Mammary epithelial cell (primary cell): ENCODE measurements at places on chromosomes 1 and 21. TPM values are rescaled to one million over a fixed set of nuclear protein-coding genes. Genes with fewer than 3 reads are reported as not detected.

PFKFB2 gene
- total RNA-seq = 34.4 and 50.4 TPM in 2 replicates

PDZK1 gene
- 0.24 and 0.31 TPM in 2 replicates for total RNA-seq

GCSAML gene
- total RNA-seq = not detected

RGS7 gene
- not detected for total RNA-seq

GRCh38 chr1:31576201-31576669 is at the start of gene TINAGL1:
Gene TINAGL1 (plus strand): TSS chr1:31576515. CDS start chr1:31577149, 634 bp downstream.
- DNase-seq = peak; percentile 96

DNA sequence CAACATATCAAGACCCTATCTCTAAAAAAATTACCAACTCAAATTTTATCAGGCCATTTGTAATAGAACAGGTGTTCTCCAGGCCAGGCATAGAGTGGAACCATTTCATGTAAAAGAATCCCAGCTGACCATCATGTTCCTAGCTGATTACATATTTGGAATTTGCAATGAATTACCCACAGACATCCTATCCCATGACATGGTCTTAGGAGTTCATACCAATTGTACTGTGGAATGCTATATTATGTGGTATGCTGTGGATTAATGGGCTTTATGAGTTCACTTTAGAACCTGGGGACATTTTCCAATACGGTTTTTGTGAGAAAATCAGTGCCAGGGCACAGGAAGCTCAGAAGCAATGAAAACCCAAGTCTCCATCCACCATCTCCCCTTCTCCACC is 110.3 kb downstream of the ZNF281 start:
- DNase-seq = no peak

DNA sequence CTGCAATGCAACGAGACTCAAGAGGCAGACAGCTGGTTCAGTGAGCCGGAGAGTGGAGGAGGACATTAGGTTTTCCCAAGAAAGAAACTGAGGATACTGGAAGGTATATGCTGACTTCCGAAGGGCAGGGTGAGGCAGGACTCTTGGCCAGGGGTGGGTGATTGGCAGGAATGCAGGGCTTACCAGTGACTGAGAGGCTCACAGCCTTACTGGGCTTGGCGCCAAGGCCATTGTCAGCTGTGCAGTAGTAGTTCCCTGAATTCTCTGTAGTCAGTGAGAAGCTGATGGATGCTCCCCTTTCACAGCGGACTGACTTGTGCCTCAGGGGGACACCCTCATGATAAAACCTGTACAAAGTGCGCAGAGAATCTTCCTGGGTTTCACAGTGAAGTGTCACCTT is 9.6 kb downstream of the FCRL5 start:
- no peak for DNase-seq

DNA sequence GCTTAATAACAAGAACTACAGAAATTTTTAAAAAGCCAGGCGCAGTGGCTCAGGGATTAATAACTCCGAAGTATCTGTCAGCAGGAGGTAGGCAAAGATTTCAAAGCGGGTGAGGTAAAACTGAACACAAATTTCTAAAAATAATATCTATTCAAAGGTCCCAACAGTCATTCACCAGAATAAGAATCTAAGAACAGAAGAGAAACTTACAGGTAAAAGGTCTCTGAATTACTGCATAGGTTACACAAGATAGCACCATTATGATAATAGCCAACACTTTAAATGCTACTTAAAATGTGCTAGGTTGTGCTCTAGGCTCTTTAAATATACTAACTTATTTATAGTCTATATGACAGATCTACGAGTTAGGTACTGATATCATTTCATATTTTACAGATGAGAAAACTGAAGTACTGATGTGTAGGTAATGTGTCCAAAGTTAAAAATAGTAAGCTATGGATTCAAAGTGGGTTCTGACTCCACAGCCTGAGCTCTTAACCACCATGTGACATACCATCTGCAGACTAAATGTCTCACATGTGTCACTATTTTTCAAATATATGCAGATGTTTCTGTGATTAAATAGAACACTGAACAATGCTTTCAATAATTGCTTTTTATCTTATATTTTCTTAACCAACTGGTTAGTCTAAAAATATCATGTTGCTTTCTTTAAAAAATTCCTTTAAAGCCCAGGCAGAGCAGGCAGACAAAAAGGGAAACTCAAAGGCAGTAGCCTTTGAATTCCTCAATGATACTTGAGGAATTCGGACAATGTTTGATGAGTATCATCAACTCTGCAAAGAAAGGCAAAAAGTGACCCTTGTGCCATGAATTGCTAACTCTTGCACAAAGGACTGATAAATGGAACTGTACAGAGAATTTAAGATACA is 80.5 kb upstream of the TTC39A start:
- DNase-seq = no peak

- peak; percentile 57 for DNase-seq
Observed at GRCh38 chr1:54806931-54807611, 5.9 kb upstream of the TTC22 start.

DNA sequence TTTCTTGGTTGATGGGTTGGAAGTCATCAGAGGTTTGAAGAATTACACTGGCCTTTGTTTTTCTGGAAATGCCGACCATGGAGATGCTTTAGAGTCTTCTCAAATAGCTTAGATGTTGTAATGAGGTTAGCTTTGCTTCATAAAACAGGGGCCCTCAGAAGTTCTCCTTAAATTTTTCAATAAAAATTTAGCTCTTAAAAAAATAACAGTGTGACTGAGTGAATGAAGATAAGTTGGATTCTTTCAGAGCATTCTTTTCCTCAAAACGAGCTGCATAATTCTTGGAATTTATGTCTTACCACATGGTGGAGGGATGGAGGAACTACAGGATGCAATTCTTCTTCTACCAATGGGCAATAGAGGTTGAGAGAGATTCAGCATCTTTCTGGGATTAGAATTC is 23.4 kb downstream of the SYT11 start:
- DNase-seq = no peak

GRCh38 chr1:230627767-230628166 is 14.5 kb upstream of the COG2 start:
- peak; percentile 43 for DNase-seq

- DNase-seq = no peak
Observed at GRCh38 chr1:239575113-239575512, 188.7 kb downstream of the CHRM3 start.

GRCh38 chr1:178986204-178986603 is 39.5 kb upstream of the FAM20B start:
- DNase-seq = no peak
